ENCODE measurements at places on chromosomes 2 and 18.

DNA sequence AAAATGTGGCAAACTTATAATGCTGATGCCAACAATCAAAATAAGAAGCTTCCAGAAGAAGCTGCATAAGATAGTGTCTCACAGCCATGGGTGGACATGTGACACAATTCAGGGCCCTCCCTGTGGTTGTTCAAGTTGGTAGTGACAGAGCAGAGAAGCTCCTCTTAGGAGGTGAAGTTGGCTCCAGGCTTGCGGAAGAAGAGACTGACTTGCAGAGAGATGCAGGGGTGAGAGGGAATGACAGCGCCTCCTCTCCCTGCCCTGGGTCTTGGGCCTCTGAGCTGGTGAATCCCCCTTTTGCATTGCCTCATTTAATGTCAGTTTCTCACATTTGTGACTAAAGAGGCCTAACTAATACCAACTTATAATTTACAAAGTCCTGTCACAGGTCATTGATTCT lies 23.0 kb upstream of the RHOB start:
- DNase-seq = no peak

GRCh38 chr2:129253461-129253812 lies 726.0 kb upstream of the RAB6C start:
- no peak for DNase-seq

DNA sequence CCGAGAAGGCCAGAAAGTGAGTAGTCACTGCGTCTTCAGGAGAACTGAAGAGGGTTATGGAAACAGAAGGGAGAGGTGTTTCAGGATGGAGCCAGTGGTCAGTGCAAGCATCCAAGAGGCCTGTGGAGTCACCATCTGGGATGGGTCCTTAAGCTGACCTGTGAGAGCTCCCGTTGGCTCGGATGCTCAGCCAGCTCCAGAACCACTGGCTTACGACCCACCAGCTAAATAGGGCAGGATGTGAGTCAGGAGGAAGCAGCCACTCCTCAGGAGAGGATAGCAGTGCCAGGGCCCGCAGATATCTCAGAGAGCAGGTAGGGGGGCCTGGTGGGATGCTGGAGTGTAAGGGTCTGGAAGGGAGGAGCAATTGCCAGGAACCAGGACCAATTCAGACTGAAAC lies 63.1 kb upstream of the B3GNT7 start:
- DNase-seq = no peak

- no peak for DNase-seq
Observed at GRCh38 chr18:46915800-46916550, 1.3 kb downstream of the PIAS2 start.

DNA sequence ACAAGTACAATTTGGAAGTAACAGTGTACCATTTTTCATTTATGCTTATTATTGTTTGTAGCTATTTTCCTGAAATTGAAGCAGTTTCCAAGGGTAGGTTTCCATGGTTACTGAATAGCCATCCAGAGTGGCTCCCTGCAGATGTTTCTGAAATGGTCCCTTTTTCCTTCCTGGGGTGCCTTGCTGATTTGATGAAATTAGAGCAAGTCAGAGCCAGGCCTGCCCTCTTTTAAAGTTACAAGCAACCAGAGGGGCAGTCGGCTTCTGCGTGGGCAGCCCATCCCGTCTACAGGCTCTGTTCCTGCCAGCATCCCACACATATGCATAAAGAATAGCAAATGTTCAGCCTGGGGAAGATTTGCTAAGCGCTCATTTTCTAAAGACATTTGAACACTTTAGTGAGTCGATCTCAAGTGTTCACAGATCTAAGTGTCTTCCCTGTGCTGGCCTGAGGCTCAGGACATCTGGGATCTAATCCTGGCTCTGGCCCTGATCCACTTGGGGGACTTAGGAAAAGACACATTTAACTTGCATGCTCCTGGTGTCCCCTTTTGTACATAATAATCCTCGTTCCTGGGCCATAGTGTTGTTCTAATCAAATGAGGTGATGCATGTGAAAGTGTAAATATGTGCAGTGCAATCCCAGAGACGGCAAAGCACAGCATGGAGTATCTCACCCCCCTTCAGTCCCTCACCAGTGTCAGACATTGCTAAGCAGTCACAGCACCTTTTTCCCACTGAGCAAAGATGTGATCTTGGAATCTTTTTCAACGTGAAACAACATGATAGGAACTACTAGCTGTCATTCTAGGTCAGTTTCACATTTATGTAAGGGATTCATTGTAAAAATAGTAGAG lies 92.2 kb downstream of the STPG4 start:
- DNase-seq = no peak

DNA sequence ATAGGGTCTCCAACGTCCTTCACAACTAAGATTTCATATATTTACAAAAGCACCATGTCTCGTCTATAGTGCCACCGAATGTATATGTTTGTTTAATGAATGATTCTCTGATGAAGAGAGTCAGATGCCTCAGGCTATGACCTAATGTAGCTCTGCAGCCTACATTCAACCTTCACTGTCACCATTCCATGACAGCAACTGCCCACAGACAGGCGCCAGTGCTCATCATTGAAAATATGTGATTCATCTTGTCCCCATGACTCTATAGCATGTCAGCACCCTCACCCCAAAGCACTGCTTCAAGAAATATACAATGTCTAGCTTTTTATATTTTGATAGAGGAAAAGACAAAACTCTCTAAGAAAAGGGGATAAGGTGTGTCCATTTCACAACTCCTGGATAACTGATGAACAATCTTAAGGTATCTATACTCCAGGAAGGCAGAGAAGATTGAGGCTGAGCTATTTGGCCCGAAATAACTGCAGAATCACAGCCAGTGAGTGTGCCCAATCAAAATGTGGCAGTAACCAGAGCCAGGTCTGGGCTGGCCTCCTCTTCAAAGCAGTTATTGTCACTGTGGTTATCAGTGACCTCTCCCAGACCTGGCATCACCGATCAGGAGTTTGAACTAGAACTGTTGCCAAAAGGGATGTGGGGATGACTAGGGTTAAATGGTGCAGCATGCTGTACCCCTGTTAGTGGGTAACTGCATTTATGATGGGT lies 246.6 kb downstream of the SETBP1 start:
- DNase-seq = no peak

- no peak for DNase-seq
Observed at GRCh38 chr2:127416506-127417001, 1.7 kb upstream of the PROC start.

DNA sequence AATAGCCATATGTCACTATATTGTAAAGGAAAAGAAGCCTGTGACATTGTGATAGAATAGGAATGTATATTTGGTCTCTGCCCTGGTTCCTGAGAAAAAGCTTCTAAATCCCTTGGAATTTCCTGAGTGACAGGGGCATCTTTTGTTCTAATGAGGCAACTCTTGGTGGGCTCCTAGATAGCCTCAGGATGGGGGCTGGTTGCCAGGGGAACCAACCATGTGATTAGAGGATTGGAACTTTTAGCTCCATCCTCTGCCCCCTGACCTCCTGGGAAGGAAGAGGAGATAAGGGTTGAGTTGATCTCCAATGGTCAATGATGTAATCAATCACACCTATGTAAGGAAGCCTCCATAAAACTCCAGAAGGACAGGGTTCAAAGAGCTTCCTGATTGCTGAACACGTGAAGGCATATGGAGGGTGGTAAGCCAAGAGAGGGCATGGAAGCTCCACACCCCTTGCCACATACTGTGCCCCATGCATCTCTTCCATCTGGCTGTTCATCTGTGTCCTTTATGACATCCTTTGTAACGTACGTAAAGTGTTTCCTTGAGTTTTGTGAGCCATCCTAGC lies 2.9 kb upstream of the ME2 start:
- no peak for DNase-seq

- no peak for DNase-seq
Observed at GRCh38 chr2:241637795-241638660, 535 bp downstream of the ATG4B start.

GRCh38 chr18:45551142-45551815 lies 64.0 kb upstream of the SLC14A2 start:
- DNase-seq = no peak

GRCh38 chr2:191638079-191638801 lies 39.7 kb upstream of the NABP1 start:
- DNase-seq = peak; percentile 52

DNA sequence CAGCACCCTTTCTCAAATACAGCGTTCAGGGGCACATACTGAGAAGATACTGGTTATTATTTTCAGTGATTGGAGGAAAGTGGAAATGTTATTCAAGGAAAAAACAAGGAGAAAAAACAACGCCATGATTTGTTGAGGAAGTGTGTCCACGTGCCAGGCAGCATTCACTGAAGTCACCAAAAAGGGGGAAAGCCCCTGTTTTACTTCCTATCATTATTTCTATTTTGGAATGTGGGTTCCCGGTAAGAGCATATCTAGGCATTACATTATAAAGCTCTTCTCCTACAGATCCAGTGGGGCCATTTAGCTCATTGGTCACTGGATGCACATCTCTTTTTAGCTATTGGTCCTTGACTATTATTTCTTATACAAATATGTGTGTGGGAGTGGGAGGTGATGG lies 518.7 kb downstream of the TXNL1 start:
- no peak for DNase-seq

- DNase-seq = no peak
Observed at GRCh38 chr2:4024605-4025004, 321.2 kb downstream of the DCDC2C start.

- DNase-seq = no peak
Observed at GRCh38 chr2:175889701-175890302, 112.3 kb downstream of the LNPK start.

DNA sequence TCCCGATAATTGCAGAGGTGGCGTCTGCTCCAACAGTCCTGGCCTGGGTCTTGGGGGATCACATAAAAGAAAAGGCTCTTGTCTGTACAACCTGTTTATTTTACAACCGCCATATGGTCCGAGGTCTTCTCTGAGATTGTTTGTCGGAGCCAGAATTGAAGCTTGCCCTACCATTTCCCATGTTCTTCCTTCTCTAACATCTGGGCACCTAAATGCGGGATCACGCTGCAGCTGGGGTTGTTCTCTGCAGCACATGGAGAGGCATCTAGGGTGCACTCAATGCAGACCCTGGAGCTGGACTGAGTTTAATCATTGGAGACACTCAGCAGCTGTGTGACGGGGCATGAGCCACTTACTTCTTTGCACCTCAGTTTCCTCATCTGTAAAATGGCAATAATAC lies 107.7 kb downstream of the ACKR3 start:
- no peak for DNase-seq

- no peak for DNase-seq
Observed at GRCh38 chr2:6971502-6971901, 54.3 kb downstream of the RNF144A start.

DNA sequence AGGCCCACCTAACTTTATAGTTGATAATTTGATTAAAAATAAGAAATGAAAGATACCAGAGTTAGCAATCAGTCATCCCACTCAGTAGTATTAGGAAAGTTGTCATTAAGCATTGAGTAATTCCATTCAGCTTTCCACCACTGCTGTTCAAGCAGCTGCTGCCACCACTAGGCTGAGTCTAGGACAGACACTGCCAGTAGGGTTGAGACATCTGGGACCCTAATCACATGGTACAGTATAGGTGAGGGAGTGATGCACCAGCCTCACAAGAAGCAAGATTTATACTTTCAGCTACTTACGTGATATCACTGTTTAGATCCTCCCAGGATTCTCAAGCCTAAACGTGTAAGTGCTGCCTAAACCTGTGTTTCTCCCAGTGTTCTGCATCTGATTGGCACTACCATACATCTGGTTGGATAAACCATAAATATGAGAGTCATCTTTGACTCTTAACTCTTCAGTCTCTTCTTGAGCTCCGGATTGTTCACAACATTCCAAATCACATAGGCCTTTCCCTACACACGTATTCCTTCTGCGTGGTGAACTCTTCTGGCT lies 3.2 kb downstream of the UBXN4 start:
- peak; percentile 35 for DNase-seq

- DNase-seq = no peak
Observed at GRCh38 chr2:60565472-60565871, 12.0 kb upstream of the BCL11A start.

- no peak for DNase-seq
Observed at GRCh38 chr2:11687736-11688135, 17.7 kb upstream of the NTSR2 start.

DNA sequence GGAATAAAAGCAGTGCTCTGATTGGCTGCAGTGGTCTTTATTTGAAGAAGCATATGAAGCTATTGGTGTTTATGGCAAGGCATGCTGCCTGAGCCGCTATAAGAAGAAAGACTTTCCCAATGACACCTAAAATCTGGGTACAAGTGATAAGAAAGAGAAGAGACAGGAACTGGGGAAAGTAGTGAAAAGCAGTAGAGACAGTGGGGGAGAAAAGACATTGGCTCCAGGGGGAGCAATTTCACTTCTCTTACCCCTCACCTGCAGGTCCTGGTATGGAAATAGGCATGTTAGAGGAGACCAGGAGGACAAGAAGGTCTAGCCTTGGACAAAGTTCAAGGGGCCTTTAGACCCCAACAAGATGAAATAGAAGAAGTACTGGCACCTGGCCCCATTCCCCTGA lies 47.1 kb downstream of the PLCL1 start:
- no peak for DNase-seq

DNA sequence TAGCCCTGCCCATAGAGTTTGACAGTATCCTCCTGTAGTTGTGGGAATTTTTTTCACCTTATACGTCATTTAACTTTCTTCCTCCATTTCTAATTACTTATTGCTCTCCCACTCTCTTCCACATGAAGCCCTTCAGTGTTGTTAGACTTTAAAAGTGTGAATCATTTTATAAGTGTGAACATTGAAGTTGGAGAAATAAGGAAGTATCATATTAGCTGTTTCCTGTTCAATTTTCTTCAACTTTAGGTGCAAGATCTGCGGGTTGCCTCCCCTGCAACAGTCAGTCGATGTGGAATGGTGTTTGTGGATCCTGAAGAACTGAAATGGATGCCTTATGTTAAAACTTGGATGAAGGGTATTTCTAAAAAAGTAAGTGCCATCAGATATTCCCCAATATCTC lies 138.1 kb downstream of the DNAH6 start:
- no peak for DNase-seq
